ENCODE measurements at places on chromosomes 3 and 15. TPM values are rescaled to one million over a fixed set of nuclear protein-coding genes. Genes with fewer than 3 reads are reported as not detected.

Gene CFAP20DC
- 3.4 TPM for total RNA-seq

Gene LMAN1L
- total RNA-seq, result not detected

DNA sequence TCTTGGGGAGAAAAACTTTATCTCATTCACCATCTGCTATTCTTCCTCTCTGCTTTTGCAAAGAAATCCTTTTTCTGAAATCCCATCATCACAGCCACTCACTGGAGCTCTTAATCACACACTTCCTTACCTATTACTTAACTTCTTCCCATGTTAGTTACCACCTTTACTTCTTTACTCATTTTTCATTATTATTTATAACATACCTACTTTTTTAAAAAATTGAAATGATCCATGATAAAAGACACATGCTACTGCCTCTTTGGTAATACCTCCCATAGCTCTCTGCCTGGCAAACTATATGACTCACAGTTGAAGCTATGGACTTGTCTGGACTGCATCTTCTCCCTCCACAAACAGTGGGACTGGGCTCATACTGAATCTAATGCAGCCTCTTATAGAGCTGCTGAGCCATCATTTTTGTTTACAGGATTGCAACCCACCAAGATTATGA, 150.3 kb downstream of the TNIK start:
- DNase-seq, result peak; percentile 60

Gene RTP1
- total RNA-seq, result not detected
